NCI-H1417 treated with DMSO at 0.1 percent for 48 hours (cell line): ENCODE measurements at places on chromosomes 7 and 10.

- no peak for DNase-seq
Observed at GRCh38 chr10:121070275-121071070, 219.3 kb downstream of the WDR11 start.

- DNase-seq, result no peak
Observed at GRCh38 chr10:27558612-27559020, 54.5 kb downstream of the RAB18 start.

GRCh38 chr7:69632280-69632679 is 34.0 kb downstream of the AUTS2 start:
- DNase-seq, result no peak

DNA sequence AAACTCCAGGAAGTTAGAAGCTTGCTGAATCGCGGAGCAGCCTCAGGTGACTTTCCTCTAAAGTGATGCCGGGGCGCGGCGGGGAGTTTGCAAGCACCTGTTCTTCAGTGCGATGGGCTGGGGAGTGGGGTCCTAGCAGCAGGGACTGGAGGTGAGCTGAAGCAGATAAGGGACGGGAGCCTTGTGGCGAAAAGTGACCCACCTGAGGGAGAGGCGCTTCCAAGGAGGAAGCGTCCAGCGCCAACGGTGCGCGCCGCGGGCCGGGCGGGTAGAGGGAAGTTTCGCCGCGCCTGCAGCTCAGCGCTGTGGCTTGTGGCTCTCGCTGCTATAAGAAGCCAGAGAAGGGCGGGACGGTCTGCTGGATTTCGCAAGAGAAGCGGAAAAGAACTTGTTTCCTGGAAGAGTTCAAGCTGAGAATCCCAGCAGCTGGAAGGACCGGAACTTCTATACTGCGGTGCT is at the start of gene STEAP4:
Gene STEAP4 (minus strand): TSS at position 305 of the 459 bp plus-strand sequence. CDS start 22,625 bp downstream, outside the sequence.
- no peak for DNase-seq

DNA sequence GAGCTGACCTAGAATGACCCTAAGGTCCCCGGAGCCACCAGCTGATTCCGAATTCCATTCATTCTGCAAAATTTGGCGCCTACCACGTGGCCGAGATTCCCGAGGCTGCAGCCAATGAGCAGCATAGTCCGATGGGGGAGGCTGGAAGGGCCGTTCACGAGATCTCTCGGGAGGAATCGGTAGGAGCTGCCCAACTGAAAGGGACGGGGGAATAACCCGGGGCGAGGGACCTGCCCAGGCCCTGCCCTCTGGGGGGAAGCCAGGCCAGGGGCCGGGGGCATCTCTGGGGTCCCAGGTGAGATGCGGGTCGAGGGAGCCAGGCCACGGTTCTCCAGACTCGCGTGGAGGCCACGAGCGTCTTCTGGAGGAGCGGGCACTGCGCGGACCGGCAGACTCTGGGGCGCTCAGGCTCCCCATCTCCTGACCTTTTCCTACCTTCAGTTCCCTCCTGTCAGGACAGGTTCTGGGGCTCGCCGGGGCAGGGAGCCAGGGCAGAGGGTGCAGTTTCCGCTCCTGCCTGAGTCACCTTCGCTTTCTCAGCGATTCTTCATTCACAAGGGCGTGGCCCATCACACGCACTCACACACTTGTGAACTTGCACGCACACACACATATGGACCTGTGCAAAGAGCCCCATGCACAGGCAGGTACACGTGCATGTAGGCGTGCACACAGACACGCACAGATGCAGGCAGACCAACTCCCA is 173.4 kb downstream of the RNF216 start:
- no peak for DNase-seq

- no peak for DNase-seq
Observed at GRCh38 chr10:120607016-120607709, 150.1 kb downstream of the PLPP4 start.
